ENCODE measurements at places on chromosomes 5 and 9. TPM values are rescaled to one million over a fixed set of nuclear protein-coding genes. Genes with fewer than 3 reads are reported as not detected.
A peak's percentile ranks its signal among the peaks of the same experiment; 100 is the strongest.

- peak; percentile 30 for DNase-seq
Measured at GRCh38 chr9:136625101-136626065, 37.3 kb upstream of the EGFL7 start.

Gene FBN2
- 0.59 TPM for total RNA-seq

Gene PLAC8L1
- not detected for total RNA-seq

Gene STPG3
- not detected for total RNA-seq

Gene SPINK13
- not detected for total RNA-seq

Gene NTRK2
- total RNA-seq, result 0.20 TPM

Gene CYLC2
- not detected for total RNA-seq

DNA sequence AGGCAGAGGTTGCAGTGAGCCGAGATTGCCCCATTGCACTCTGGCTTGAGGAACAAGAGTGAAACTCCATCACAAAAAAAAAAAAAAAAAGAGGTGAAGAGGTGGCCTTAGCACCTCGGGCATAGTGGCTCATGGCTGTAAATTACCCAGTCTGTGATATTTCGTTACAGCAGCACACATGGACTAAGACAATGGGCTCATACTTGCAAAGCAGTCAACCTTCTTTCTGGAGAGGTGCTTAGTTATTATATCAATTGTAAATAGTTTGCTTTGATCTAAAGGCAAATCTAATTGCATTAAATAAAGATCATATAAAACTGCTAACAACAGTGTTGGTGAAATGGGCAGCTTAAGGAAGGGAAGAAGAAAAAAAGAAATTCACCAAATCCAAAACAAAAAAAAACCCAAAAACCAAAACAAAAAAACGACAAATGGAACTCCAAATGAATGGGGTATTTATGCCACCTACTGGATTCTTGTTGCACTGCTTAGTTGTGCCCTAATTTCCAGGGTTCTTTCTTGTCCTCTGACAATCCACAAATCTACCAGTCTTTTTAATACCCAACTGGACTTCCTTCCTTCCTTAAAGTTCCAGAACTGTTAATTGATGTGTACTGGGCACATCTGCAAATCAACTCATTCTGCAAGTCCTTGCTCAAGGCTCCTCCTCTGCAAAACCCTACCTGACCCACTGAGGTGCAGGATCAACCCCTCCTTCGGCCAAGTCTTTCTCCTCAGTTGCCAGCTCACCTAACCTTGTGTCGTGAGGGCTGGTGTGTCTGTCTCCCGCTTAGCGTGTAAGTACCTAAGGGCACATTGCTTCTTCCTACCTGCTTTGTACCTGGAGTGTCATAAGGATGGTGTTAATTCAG, 35.0 kb upstream of the DMRT1 start:
- peak; percentile 27 for DNase-seq

Gene STKLD1
- 1.7 TPM for total RNA-seq

- DNase-seq, result no peak
Measured at GRCh38 chr9:23598994-23599393, 227.0 kb downstream of the ELAVL2 start.

GRCh38 chr5:53368966-53369605, 111.3 kb upstream of the FST start:
- DNase-seq, result no peak

DNA sequence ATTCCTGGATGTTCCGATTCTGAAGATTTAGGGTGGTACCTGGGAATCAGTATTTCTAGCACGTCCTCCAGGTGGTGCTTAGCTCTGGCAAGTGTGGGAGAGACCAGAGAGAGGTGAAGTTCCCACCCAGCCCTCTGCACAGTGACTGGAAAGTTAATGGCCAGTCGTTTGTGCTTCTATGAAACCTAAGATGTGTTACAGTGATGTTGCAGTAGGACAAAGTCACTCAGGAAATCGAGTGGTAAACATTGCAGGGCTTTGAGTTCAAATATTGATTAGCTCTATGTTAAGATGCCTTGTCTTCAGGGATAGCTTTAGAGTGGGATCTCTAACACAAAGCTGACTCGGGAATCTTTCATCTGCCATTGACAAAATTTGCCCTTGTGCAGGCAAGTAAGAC, 55.6 kb downstream of the PIK3R1 start:
- DNase-seq, result no peak

DNA sequence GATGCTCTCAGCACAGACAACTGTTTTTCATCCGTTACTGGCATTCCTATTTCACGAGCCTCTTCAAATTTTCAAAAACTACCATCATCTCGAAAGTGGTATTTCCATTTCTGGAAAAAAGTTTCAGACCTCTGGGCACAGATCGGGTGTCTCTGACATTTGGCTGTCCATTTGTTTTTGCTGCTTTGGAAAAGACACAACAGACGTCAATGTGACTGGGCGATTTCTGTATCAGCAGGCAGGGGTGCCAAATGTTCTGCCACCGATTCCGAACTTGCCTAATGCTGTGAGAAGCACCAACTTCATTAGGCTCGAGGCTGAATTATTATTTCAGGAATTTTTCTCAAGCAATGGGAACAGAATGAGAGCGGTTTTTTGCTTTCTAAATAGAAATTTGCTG, 105.6 kb downstream of the ARSB start:
- DNase-seq, result no peak

Gene BTNL8
- total RNA-seq, result 0.12 TPM

Measured in RPMI7951 (cell line).